Left cardiac atrium (tissue), 4 donors: ENCODE measurements at places on chromosomes 4 and X. TPM values are rescaled to one million over a fixed set of nuclear protein-coding genes. Genes with fewer than 3 reads are reported as not detected.

The NLGN3 gene
- 0.97 TPM for total RNA-seq

DNA sequence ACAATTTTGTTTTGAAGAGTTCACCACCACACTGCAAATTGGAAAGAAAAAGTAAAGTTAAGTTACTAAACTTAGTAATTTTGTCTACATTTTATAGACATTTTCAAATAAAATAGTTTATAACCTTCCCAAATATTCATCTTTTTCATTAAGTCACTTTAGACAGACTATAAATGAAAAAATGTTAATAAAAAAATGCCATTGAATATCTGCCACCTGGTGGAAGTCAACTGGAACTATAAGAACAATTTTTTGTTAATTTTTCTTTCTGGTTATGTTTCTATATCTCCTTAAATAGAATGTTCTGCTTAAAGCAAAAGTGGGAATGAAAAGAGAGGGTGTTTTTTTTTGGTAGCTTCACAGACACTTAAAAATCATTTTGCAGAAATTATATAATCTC lies 534.4 kb upstream of the PCDH10 start:
- DNase-seq, result no peak

The ERAS gene
- not detected for total RNA-seq

The CNKSR2 gene
- 1.1 TPM for total RNA-seq

DNA sequence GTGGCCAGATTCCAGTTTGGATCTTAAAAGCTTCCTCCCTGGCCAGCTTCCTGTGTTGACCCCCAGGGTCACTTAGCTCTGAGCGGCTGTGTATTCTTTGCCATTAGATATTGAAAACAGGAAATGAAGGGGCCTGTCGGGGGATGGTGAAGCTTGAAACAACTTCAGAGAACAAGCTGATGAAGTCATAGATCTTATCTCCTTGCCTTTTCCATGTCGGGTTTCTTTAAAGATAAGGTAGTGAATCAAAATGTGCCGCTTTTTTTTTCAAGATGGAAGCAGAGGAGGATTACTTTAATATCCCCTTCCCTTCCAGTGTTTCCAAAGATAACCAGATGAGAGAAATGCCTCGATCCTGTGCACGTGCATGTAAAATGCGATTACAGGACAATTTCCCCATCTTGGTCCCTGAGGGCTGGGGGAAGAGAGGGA lies 508.5 kb downstream of the MID1IP1 start:
- DNase-seq, result peak; percentile 42

DNA sequence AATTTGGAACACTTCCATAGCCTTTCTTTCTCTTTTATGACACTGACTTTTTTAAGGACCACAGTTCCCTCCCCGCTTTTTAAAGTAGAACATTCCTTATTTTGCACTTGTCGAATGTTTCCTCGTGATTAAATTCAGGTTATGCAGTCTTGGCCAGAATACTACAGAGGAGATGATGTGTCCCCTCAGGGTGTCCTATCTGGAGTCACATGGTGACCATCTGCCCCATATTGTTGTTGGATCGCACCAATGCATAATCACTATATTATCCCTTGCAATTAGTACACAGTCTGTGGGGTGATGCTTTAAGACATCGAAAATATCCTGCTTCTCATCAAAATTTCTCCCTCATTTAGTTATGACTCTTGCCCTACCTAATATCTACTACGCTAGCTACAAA lies 27.4 kb downstream of the WDFY3 start:
- no peak for DNase-seq

The BBS12 gene
- total RNA-seq, result 8.9 TPM

GRCh38 chr4:157128395-157128794 lies 52.4 kb downstream of the GLRB start:
- no peak for DNase-seq

DNA sequence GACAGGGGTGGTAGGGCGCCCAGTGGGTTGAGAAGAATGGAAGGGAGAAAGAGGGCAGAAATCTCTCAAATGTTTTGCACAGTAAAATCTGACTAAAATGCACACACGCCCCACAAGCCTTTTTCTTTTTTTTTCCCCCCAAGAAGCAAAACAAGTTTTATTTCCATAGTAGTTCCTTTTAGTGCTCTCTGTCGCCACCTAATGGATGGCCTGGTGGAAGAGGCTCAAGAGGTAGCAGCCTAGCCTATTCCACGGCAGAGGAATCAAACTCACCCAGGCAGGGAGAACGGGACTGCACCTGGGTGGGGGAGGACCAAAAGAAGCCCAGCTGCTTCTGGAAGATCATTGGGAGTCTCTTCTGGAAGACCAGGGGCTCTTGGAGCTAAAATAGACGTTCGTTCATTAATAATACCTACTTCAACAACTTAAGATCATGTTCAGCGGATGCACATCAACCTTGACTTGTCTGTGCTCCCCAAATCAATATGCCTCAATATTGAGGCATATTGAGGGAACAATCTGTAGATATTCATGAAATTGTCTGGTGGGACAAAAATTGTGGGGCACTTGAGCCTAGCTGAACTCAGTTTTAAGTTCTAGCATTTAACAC lies 31.6 kb upstream of the IRAK1 start:
- peak; percentile 77 for DNase-seq

The POLA1 gene
- 10.8 TPM for total RNA-seq

The TBX22 gene
- total RNA-seq, result 0.29 TPM

The STATH gene
- total RNA-seq, result not detected

DNA sequence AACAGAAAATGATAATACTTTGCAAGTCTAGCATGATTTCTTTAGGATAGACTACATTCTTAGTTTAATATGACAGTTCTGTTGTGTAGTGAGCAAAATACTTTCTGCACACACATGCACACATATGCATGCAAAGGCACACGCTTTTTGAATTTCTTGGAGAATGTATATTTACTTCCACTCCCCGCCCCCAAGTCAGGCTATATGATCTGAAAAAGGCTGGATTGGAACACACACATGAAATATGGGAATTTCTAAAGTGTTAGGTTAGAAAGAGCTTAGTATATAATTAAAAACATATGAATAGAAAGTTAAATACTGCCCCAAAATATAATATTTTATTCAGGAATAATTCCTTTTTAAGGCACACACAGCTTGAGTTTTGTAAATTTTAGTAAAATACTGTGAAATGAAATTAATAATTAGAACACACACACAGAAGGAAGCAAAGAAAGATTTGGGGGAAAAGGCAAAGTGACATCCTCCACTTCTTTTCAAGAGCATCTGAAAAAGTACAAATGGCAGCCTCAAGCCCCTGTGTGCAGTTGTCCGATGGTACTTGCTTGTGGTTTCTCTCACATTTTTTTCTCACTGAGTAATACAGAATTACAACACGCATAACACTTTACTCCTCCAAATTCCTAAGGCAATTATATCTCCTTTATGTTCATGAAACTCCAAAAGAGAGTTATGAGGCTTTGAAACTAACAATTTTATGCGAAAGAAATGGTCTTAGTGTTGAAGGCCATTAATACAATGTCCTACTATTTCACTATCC lies 228.9 kb upstream of the ETNPPL start:
- DNase-seq, result no peak

DNA sequence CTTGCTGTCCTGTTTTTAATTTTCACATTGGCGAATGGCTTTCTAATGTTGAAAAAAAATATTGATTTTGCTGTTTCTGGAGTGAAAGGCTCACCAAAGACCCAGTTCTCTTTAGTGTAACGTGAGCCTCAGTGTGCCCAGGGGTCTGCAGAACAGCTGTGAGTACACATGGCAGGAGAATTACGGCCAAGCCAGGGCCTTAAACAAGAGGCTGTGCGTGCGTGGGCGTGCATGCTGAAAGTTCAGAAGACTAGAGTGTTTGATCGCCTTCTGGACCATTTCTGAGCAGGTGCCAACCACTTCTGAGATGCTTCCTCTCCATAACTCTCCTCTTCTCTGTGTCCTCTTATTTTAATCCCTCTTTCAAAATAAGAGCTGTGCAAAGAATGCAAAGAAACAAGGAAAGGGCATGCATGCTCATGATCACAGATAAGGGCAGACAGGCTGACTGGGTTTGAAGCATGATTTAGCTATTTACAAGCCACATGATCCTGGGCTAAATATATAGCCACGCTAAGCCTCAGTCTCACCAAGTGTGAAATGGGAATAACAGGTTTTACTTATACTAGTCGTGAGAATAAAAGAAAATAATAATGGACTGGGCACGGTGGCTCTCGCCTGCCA lies 9.9 kb downstream of the PHEX start:
- no peak for DNase-seq

DNA sequence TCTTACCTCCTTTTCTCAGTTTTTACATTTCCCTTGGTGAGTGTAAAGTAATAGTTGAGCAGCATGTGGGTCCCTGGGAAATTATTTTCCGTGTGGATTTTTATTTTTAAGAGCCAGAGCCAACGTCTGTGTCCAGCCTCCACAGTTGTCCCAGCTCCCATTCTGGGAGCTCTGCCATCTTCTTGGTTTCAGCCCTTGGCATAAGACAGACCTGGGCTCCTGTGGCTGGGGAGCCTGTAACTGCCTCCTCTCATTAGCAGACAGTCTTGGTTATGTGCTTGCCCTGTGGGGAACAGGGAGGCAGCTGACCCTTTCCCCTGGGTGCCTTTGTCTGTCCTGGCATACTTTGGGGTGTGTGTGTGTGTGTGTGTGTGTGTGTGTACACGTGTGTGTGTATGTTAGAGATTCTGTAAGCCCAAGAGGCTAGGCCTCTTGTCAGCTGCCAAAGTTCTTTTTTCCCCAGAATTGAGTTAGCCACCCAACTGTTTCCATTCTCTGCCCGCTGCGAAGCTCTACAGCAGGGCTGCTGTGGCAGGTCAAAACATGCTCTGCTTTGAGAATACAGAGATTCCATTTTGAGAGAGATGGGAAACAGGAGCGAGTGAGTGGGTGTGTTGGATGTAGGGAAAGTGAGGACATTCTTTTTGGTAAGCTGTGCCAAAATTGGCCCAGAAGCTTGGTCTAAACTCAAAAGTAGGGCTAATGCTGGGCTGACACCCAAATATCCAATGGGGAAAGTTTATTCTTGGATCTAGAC lies 140.7 kb downstream of the TMEM164 start:
- DNase-seq, result no peak

- DNase-seq, result no peak
These were observed 90.3 kb downstream of the RLIM start for GRCh38 chrX:74523870-74524735.

DNA sequence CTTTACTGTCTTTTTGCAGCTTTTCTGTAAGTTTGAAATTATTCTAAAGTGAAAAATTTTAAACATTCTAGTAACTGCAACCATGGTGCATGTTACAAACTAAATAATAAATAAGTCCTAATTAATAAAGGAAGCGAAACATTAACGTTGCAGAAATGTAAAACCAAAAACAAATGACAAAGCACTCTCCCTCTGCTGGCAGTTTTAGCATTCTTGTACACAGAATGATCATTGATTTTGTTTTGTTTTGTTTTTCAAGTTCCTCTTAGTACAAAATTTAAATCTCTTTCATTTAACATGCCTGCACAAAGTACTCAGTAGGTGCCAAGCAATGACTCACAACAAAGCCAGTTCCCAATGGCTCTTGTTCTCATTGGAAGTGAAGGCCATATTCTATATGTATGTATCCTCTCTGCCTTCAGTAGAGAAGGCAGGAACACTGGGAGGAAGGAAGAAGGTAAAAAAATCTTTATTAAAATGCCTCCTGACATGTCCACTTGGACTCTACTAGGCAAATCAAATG lies 13.7 kb upstream of the TMSB4X start:
- no peak for DNase-seq

The ZXDB gene
- total RNA-seq, result 5.3 TPM

DNA sequence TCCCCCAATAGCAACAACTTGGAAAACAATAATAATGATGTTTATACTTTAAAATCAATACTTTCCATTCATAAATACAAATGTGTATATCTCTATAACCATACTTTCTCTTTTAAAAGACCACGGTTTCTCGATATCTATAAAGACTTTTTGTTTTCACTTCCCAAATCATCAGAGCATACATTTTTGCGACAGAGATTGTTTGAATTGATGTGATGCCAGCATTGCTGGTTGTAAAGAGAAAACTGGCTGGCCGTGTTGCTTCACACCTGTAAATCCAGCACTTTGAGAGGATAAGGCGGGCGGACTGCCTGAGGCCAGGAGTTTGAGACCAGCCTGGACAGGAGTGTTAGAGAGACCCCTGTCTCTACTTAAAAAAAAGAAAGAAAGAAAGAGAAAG lies 77.6 kb upstream of the ZNF518B start:
- no peak for DNase-seq

DNA sequence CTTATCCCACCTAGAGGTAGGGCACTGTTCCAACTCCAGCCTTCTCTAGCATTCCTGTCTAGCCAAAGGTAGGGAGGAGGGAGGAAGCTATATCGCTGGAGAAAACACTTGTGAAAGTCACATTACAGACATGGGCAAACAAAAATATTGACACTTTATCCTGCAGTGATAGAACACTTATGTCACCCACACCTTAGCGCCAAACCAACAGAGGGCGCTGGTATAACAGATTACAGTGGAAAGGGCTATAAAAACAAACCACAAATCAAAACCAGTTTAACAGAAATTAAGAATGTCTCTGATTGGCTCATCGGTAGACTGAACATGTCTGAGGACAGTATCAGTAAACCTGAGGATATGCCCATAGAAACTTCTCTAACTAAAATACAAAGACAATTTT lies 451.3 kb downstream of the TLL1 start:
- DNase-seq, result no peak

DNA sequence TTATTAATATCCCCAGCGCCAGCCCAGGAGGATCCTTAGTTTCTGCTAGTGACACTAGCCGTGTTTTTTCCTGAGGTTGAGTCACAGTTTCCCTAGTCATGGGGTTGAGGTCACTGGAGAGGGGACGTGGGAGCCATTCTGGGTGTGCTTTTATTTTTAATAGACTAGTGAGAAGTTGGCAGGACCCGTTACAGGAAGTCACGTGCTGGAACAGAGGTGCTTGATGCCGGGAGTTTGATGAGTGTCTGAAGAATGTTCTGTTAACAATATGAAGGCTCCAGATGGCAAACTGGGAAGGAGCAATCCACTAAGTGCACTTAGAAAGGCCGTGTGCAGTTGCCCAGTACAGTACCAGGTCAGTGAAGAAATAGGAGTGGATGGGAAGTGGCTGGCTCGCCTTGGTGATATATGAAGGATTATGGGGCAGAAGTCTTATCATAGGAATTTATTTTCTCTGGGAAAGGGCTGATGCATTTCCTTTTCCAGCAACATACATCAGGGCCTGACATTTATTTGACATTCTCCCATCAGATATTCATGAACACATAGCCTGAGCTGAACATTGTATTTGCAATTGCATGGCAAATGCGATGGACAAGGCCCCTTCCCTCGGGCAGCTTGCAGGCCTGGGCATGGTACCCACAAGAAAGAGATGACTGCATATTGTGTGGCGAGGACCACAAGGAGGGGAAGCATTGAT lies 291.8 kb downstream of the FBXW7 start:
- DNase-seq, result peak; percentile 70

- DNase-seq, result peak; percentile 18
These were observed 1112.1 kb upstream of the PRKX start for GRCh38 chrX:4825550-4825949.

GRCh38 chr4:159045321-159045720 lies 57.6 kb upstream of the RAPGEF2 start:
- DNase-seq, result no peak

GRCh38 chr4:25320773-25321172 lies 8.2 kb downstream of the ZCCHC4 start:
- no peak for DNase-seq

- no peak for DNase-seq
These were observed 12.1 kb downstream of the PPA2 start for GRCh38 chr4:105461621-105462382.

- DNase-seq, result no peak
These were observed 364.5 kb downstream of the MAPK10 start for GRCh38 chr4:85995361-85995760.

The IRS4 gene
- total RNA-seq, result not detected

The CDS1 gene
- total RNA-seq, result 0.29 TPM

GRCh38 chrX:31200430-31200829 lies 128.6 kb upstream of the FTHL17 start:
- DNase-seq, result no peak

- no peak for DNase-seq
These were observed 71.4 kb upstream of the HHIP start for GRCh38 chr4:144574509-144574908.
